Caki2 (cell line): ENCODE measurements at places on chromosomes 12 and 14. TPM values are rescaled to one million over a fixed set of nuclear protein-coding genes. Genes with fewer than 3 reads are reported as not detected.

GRCh38 chr14:30779210-30779609, 95.1 kb upstream of the COCH start:
- no peak for DNase-seq

Gene MYO1H
- not detected in 2 replicates for total RNA-seq

DNA sequence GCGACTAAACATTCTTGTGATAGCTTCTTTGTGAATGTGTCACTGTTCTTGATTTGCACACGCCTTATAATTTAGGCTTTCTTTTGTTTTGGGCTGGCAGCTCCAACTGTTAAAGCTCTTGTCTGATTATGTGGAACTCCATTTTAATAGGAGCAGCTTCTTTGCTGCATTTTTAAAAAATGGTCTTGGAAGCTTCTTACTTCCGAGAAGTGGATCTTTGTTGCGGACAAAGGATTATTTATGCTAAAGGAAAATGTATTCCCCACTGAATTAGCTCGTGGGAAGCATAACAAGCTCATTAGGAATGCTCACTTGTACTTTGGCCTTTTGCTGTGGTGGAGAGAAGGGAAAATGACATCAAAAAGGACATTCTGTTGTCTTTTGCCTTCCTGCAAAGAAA, 20.0 kb downstream of the GAS2L3 start:
- DNase-seq: no peak

DNA sequence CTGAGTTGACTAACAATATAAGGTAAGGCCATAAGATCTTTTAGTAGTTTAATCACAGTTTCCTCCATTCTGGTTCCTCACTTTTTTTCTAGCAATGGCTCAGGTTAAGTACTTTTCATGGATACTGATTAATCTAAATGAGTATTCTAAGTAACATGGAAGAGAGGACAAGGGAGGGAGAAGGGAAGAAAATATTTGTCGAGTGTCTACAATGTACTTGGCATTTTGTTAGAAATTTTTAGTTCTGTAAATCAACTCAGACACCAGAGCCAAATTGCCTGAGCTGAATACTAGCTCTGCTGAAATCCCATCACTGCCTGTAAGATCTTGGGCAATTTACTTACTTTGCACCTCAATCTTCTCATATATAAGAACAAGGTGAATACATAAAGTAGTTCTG, 20.2 kb downstream of the RERG start:
- DNase-seq: no peak
